ENCODE measurements at places on chromosomes 1 and 21.

DNA sequence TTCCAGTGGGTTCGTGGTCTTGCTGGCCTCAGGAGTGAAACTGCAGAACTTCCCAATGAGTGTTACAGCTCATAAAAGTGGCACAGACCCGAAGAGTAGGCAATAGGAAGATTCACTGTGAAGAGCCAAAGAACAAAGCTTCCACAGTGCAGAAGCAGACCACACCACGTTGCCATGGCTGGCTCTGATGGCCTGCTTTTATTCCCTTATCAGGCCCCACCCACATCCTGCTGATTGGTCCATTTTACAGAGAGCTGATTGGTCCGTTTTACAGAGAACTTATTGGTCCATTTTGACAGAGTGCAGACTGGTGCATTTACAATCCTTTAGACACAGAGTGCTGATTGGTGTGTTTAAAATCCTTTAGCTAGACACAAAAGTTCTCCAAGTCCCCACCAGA, 131.4 kb upstream of the CHRM3 start:
- DNase-seq = no peak

- DNase-seq = no peak
These were observed 48.5 kb upstream of the SCYL3 start for GRCh38 chr1:169941982-169942830.

DNA sequence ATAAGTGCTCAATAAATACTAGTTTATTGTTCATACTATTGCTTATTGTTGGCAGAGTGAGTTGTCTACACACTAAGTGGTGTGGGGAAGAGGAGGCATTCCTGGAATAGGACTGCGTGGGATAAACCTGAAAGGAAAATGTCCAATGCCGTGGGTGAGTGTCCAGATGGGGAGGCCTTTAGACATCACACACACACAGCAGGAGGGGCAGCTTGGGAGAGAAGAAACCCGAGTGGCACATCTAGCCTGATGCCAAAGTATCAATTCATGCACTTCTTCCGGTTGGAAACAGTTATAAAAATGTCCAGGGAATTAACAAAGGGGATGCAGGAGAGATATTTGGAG, 27.3 kb downstream of the CCN1 start:
- no peak for DNase-seq

GRCh38 chr1:84988588-84988987, 8.3 kb downstream of the MCOLN2 start:
- no peak for DNase-seq

DNA sequence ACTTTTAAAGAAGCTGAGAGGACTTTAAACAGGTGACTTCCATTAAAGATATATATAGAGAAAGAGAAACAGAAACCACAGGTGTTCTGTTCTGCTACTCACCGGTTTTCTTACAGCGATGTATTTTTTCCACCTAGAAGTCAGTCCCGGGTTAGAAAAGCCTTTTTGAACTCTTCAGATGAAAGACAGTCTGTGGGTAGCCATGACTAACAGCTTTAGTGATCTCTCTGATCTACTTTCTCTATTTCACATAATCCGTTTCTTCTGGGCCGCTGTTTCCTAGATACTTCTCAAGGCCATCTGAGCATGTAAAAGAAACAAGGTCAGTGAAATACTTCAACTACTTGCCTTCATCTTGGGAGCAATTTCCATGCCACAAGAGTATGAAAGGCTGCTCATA, 25.1 kb downstream of the WDR64 start:
- no peak for DNase-seq

- DNase-seq = no peak
These were observed 13.9 kb downstream of the LSS start for GRCh38 chr21:46214478-46215340.

- DNase-seq = no peak
These were observed 26.2 kb downstream of the LEMD1 start for GRCh38 chr1:205395616-205396015.

DNA sequence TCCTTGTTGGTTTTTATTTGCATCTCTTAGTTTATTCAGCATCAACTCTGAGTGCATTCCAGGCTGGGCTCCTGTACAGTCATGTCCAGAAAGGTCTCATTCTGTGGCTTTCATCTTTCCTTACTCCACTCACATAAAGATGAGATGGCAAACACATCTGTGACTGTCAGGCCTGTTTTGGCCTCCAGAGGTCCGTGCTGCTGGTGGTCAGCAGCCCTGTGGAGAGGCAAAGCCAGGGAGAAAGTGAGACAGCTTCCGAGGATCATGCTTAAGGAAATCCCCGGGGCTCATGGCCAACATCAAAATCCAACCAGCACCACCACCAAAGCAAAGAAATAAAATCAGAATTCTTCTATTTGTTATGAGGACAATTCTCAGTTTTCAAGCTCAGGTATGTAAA, 96.1 kb upstream of the HIVEP3 start:
- DNase-seq = no peak

DNA sequence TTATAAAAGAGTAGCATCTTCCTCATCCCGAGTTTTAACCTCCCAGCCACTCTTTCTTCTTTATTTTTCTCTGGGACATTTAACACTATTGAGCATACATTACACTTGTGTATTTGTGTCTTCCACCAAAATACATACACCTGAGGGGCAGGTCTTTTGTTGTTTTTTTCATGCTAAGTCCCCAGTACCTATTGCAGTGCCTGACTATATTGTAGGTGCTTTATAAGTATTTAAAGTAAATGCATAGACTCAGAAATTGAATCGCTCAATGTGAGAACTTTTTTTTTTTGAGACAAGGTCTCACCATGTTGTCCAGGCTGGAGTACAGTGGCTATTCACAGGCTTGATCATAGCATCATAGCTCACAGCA, 7.8 kb upstream of the SEMA4A start:
- DNase-seq = no peak

GRCh38 chr1:45542591-45542990, 8.0 kb upstream of the AKR1A1 start:
- no peak for DNase-seq

GRCh38 chr21:42091899-42092508, 20.9 kb downstream of the UMODL1 start:
- no peak for DNase-seq

DNA sequence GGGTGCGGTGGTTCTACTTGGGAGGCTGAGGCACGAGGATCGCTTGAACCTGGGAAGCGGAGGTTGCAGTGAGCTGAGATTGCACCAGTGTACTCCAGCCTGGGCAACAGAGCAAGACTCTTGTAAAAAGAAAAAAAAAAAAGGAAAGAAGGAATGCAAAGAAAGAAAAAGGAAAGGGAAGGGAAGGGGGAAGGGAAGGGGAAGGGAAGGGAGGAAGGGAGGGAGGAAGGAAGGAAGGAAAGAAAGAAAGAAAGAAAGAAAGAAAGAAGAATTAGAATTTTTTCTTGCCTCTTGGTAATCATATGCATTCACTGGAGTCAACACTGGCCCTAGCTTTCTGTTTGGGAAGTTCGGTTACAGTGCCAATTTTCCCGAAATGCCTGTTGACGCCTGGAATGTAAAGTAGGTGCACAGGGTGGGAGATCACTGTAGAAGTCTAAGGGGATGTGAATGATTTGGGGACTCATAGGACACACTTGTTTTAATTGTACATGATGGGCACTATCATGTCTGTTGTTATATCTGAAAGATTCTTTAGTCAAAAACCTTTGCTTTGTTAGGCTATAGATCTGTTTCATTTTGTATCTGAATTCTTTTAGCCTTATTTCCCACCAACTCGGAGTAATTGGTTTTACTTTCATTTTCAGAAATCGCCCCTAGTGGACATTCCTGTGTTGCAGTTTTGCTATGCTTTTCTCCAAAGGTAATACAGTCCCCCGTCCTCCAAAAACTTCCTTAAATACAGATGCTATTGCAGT, 59.8 kb upstream of the MORC3 start:
- DNase-seq = peak; percentile 78

- DNase-seq = peak; percentile 87
These were observed 9.2 kb upstream of the LAD1 start for GRCh38 chr1:201408176-201408833.

- no peak for DNase-seq
These were observed 115.1 kb downstream of the OSBPL9 start for GRCh38 chr1:51731998-51732397.

DNA sequence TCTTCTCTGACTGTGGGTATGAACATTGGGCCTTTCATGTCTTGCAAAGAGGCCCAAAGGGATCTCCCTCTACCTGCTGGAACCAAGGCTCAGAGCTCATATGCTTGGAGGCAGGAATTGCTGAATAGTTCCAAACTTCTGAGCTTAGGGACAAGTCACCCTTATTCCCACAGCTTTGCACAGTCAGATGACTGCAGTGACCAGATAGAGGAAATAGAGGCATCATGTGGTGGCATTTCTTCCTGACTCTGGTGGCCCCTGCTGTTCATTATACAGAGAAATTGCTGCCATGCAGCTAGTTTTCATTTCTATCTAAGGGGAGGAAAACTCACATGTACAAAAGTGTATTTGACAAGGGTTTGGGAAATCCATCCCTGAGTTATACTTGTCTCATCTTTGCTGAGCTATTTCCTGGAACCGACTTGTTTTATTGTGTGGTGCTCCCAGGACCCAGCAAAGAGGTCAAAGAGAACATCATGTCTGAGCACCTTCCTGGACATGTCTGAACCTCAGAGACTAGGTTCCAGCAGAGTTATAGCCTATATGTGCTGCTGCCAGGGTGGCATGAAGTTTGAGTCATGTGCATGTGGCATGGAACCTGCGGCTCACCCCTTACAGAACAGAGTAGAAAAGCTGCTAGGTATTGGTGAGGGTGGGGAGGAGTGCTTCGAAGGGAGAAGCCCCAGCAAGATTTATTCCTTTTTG, 131.2 kb downstream of the PIK3R3 start:
- no peak for DNase-seq

- DNase-seq = no peak
These were observed 75.5 kb downstream of the NAV1 start for GRCh38 chr1:201614262-201615015.

DNA sequence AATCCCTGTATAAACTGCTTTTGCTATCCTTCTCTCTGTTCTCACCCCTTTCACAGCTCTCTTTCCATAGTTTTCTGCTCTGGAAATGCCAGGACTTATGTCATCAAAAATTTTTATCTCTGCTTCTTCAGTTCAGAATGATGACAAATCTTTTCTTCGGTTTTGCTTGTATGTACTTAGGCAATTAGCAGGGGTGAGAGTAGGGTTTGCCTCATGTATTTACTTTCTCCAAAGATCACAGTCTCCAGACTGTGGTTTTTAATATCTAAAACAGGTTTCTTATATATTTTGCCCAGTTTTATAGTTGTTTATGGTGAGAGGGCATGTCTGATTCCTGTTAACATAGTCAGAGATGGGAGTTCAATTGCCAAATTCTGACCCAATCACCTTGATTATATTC, 235.4 kb upstream of the LYPLAL1 start:
- DNase-seq = no peak

- no peak for DNase-seq
These were observed 176.9 kb upstream of the FMN2 start for GRCh38 chr1:239914751-239915231.

DNA sequence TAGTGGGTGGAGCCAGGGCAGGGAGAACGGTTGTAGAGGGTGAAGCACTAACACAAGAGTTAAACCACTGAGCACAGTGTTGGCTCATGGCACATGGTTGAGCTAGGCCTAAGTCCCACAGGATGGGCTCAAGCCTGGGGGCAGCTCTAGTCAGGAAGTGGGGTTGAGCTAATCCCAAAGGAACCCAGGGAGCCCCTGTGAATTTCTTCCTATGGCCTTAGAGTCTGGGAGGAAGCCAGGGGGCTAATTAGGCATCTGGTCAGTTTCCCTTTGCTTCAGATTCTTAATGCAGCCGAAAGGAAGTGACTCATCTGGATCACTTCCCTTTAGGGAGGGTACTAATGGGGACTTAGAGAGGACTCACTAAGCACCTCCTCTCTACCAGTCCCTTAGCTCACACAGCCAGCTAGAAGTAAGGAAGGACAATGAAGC, 10.1 kb downstream of the CFAP45 start:
- DNase-seq = peak; percentile 27

DNA sequence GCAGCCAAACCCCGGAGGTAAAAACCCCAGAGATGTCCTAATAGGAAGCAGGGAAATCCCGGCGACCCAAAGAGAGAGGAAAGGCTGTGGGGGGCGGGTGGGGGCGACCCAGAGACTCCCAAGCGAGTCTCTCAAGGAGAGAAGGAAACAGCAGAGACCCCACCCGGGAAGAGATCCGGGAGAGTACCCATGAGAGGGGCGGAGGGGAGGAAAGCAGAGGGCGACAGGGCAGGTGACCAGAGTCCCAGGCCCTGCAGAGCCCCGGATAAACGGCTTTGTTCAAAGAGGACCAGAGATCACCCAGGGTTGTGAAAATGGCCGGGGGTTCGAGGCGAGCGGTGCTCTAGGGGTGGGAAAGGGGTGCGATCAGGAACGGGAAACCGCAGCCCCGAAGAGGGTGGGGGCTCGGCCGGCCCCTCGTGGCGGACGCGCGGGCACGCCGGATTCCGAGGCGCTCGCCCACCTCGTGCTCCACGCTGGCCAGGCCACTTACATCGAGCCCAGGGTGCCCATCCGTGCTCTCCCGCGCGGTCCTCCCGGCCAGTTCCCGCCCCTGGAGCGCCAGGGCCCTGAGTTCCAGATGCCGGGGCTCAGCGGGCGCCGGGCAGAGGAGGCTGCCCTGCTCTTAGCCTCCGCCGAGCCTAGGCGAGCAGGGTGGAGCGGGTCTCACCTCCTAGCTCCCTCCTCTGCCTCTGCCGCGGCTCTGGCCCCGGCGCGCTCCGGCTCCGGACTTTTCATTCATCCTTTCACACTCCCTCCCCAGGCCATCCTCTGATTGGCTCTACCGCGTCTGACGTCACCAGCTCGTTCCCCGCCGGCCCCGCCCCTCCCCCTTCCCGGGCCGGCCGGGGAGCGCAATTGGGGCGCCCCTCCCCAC, 52.3 kb downstream of the RHBG start:
- DNase-seq = peak; percentile 21

- no peak for DNase-seq
These were observed 7.0 kb downstream of the LRRC8B start for GRCh38 chr1:89531480-89532139.

DNA sequence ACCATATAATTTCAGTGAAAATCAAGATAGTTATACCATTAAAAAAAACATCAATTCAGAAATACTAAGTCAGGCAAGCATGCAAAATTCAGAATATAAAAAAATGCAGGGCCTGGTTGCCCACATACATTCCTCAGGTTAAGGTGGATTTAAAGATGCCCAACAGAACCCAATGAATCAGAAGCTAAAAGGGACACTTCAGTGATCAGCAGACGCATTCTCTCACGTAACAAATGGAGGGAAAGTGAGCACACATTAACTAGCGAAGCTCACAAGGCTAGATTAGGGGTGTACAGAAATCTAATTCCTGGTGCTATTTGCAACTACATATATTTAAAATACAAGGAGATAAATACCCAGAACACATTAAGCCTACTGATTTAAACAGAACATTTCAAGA, 17.5 kb downstream of the TOMM20 start:
- DNase-seq = no peak

GRCh38 chr1:161502181-161502580, 3.1 kb upstream of the FCGR2A start:
- DNase-seq = no peak

DNA sequence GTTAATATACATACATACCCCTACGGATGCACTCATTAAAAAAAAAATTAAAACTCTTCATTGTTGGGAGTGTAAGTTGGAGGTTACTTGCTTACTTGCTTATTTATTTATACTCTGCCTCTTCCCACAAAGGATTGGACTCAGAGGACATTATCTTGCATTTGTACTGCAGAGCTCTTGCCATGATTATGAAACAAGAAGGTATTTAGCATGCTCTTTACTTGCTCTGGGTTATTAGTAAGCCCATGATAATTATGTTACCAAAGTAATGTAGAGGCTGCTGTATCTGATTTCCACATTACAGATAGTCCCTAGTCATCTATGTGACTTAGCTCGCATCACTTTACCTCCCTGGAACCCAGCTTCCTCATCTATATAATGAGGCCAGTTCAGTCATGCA, 355.1 kb upstream of the PTBP2 start:
- no peak for DNase-seq

Data from tibial nerve (tissue), 4 donors.